ENCODE measurements at places on chromosomes 2 and 18.
A peak's percentile ranks its signal among the peaks of the same experiment; 100 is the strongest.

DNA sequence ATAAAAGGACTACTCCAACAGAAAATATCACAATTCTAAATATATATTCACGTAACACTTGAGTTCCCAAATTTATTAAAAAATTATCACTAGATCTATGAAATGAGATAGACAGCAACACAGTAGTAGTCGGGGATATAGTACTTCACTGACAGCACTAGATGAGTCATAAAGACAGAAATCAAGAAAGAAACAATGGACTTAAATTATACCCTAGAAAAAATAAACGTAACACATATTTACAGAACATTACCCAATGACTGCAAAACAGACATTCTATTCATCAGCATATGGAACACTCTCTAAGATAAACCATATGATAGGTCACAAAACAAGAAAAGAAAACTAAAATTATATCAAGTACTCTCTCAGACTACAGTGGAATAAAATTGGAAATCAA is 429.4 kb downstream of the MBD2 start:
- no peak for DNase-seq

- no peak for DNase-seq
Observed at GRCh38 chr2:225207471-225207870, 165.2 kb upstream of the DOCK10 start.

DNA sequence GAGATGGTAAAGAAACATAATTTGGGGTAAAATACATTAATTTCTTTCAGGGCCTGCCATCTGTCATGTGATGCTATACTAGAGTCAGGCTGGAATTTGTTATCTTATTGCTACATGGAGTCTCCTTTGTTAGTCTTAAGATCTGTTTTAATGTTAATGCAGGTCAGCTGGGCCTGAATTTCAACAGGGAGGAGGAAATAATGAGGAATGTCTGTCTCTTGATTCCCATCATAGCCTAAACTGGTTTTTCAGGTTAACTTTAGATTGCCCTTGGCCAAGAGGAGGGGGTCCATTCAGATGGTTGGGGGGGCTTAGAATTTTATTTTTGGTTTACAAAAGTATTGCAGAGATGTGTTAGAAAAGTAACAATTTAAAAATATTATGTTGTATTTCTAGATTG is 19.0 kb upstream of the FEZ2 start:
- DNase-seq = no peak

GRCh38 chr18:74382481-74383017 is 66.9 kb downstream of the C18orf63 start:
- DNase-seq = no peak

DNA sequence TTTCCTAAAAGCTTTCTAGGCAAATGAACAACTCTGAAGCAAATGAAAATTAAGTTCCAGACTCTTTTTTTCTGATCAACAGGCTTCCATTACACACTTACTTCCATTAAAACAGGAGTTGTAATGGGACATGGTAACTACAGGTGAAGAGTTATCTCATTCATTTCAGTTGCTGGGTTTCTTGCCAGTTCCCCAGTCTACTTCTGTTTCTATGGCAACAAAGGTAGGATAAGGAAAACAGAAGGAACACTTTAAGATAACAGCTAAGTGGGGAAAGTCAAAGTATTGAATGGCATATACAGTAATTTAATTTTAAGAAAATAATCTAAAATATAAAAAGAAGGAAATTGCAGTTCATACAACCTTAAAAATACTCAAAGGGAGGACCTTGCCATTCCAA is 25.1 kb downstream of the BAZ2B start:
- DNase-seq = no peak

- no peak for DNase-seq
Observed at GRCh38 chr2:179351057-179351456, 86.4 kb upstream of the SESTD1 start.

GRCh38 chr2:215382480-215382879 is 53.4 kb downstream of the FN1 start:
- DNase-seq = no peak

DNA sequence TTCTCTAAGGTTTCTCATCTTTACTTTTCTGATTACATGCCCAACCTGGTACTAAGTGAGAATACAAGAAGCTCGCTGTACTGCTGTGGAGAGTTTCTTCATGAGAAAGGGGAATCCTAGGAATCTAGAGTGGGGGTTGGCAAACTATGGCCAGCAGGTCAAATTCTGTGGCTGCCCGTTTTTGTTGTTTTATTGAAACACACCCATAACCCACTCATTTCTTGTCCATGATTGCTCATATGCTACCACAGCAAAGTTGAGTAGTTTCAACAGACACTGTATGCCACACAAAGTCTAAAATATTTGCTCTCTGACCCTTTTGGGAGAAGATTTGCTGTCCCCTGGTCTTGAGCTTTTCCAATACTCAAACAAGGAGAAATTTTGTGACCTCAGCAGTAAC is 58.8 kb downstream of the C2orf74 start:
- no peak for DNase-seq

GRCh38 chr18:49944663-49945062 is 131.3 kb upstream of the ACAA2 start:
- peak; percentile 16 for DNase-seq

- no peak for DNase-seq
Observed at GRCh38 chr2:182628916-182629315, 87.1 kb upstream of the DNAJC10 start.

DNA sequence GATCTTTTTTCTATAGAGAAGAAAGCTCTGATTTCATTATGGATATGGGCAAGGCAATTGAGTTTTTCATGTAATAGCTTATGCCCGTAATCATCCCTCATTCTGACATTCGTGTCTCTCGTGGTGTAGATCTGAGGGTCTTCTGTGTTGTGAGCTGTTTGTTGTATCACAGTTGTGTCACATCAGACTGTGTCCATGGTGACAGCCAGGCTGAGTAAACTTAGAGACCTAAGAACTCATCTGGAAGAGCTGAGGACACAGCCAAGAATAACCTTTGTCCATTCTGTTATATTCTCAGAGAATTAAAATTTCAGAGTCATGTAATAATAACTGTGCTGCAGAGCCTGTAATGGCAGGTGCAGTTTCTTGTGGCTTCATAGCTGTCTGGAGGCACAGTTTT is 116.5 kb downstream of the ATP9B start:
- no peak for DNase-seq

DNA sequence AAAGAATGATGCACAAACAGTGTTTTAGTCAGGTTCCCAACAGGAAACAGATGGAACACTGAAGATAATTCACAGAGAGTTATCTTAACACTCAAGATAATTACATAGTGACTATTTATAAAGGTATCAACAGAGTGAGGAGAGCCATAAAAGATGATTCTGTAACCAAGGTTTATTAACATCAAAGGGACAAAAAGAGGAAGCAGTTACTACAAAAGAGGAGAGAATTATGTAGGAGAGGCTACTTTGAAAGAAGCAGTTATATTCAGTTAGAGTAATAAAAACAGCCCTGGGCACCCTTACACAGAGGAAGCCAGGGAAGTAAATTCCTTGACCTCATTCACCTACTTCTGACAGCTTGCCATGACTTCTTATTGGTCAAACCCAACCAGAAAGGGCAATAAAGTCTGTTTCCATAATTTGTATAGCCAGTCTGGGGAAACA is 326.5 kb upstream of the SLC39A10 start:
- no peak for DNase-seq

GRCh38 chr18:29439398-29439797 is 1262.5 kb upstream of the CDH2 start:
- DNase-seq = no peak

DNA sequence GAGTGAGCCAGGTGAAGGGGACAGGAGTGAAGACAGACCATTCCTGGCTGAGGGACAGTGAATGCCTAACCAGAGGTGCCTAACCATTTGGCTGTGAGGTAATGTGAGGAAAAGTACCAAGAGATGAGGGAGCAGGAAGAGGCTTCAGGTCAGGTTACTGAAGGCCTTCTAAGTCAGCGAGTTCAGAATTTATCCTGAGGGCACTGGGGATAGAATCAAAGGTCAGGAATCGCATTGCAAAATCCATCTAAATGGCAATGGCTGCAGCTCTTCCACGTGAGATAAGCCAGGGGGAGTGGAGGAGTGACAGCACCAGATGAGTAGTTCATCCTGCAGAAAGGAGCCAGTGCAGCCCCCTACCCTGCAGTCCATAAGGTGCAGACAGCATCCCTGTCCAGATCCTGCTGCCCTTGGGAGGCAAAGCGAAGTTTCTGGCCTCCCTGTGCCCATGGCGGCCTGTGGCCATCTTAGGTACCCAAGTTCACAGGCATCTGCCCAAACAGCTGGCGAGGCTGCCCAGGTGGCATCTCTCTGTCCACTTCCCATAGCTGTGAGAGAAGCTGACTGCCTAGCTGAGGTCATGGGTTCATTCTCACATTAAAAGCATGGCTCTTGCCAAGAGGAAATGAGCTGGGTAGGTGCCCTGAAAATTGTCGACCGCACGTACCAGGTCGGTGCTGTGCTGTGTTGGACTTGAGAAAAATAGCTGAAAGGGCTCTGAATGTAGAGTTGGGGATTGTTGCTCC is 49.5 kb downstream of the CYP27C1 start:
- no peak for DNase-seq

DNA sequence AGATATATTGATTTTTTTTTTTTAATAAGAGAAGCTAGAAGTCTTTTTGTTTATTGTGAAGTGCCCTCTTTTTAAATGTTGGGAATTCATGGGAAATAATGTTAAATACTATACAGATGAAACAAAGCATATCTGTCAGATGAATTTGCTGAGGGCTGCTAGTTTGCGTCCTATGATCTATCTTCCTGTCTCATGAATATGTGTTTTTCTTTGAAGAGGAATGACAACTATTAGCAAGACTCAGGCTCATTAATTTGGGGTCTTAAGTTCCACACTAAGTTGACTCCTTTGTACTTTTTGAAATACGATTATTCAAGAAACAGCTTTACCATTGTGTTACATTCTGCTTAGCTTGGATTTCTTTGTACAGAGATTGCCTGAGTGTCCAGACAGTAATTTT is 57.9 kb downstream of the AGFG1 start:
- no peak for DNase-seq

- DNase-seq = no peak
Observed at GRCh38 chr2:224946895-224947294, 95.4 kb downstream of the DOCK10 start.

- DNase-seq = no peak
Observed at GRCh38 chr2:10655499-10656225, 34.1 kb downstream of the NOL10 start.

- DNase-seq = peak; percentile 39
Observed at GRCh38 chr2:71466301-71467179, 13.2 kb downstream of the DYSF start.

All from adrenal gland (tissue), 19 donors.